ENCODE measurements at places on chromosomes 12 and 14.

GRCh38 chr12:126915309-126915708 lies 1351.7 kb upstream of the TMEM132C start:
- no peak for DNase-seq

- no peak for DNase-seq
These were observed 16.7 kb downstream of the PLEK2 start for GRCh38 chr14:67395086-67395875.

DNA sequence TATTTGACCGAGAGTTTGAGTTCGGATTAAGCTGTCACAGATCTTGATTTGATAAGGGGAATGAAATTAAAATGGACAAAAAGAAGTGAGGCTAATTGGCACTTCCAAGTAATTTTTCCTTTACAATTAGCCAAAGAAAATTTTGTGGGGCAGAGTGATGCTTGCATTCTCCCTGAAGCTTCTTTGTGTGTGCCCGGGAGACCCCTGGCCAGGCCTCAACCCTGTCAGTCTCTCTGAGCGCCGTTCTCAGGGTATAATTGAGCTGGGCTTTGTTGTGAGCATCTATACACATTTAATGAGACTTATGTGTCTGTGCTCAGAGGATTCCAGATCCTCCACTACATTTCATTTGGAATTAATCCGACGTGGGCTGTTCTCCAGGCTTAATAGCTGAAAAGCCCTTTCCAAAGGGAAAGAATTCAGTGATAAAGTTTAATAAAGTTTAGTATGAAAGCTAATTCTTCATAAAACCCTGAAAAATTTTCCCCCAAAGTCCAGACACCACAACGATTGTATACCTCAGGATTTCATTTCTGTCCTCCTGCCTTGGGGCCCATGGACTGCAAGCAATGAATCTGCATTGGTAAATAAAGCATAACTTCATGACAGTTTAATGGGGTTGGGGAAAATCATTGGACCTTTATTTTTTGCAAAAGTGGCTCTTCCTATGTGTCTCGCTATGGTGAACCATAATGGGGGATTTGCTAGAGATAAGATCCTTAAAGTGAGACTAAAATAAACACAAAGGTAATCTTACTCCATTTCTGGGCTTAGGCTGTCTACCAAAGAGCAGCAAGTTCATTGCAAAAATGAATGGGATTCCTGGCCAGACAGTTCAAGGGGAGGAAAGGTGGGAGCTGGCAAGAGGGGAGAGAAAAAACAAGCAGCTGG lies 292.6 kb downstream of the C12orf75 start:
- no peak for DNase-seq

DNA sequence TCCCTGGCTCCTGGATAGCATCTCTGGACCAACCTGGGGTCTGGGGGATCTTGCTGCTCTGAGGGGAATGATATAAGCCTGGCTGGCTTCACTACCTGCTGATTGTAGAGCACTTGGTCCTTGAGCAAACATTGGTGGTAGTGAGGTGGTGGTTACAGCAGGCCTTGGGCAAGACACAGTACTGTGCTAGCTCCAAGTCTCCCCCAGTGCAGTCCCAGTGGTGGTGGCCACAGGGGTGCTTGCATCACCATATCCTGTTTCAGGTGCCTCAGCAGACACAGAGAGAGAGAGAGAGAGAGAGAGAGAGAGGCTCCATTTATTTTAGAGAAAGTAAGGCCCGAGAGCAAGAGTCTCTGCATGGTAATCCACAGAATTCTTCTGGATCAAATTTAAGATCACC lies 186.3 kb downstream of the MYRFL start:
- DNase-seq = no peak

DNA sequence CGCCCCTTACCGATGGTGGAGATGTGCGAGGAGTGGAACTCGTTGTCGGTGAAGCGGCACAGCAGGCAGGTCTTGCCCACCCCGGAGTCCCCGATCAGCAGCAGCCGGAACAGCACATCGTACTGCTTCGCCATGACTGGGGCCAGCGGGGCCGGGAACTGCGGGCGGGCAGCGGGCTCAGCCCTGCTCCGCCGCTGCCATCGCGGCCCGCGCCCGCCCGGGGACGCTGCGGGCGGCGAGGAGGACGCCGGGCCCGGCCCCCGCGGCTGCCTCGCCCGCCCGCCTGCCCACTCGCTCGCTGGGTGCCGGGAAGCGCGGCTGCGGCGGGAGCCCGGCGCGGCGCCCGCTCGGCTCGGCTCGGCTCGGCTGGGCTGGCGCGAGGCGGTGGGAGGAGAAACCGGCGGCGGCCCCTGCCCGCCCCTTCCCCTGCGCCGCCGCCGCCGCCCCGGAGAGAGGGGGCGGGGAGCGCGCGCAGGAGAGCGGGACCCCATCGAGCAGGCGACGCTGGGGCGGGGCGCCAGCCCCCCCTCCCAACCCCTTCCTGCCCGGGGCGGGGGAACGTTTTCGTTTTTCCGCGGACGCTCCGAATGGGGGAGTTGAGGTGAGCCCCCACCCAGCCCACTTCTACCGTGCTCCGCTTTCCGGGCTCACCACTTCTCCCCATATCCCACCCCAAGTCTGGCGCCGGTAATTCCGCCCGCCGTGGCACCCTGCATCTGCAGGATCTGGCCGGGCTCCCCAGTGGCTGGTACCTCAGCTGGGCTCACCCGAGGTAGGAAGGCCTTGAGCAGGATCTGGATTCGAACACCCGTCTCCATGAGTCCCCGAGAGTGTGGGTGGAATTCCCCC lies at the start of gene RAB15:
Gene RAB15 (minus strand): TSS at position 394 of the 849 bp plus-strand sequence. CDS start 260 bp downstream, at position 134.
- DNase-seq = peak; percentile 40

- no peak for DNase-seq
These were observed 45.8 kb downstream of the SVOP start for GRCh38 chr12:108975024-108975593.

GRCh38 chr14:96056509-96057422 lies 17.6 kb downstream of the C14orf132 start:
- peak; percentile 54 for DNase-seq

DNA sequence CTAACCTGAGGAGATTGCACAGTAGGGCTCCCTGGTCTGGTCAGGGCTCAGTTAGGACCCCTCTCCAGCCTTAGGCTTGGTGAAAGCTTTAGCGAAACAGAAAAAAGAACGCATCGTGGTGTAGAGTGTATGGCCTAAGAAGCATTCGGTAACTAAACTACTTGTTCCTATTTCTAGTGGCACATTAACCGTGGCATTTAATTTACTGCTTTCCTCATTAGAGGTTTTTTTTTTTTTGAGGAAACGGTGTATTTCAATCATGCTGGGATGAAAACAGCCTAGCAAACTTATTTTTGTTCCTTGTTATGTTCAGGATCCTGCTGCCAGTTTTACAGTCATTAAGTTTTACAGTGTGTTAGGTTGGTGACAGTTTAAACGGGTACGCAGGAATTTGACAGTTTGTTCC lies 518 bp upstream of the OSBPL8 start:
- DNase-seq = no peak

DNA sequence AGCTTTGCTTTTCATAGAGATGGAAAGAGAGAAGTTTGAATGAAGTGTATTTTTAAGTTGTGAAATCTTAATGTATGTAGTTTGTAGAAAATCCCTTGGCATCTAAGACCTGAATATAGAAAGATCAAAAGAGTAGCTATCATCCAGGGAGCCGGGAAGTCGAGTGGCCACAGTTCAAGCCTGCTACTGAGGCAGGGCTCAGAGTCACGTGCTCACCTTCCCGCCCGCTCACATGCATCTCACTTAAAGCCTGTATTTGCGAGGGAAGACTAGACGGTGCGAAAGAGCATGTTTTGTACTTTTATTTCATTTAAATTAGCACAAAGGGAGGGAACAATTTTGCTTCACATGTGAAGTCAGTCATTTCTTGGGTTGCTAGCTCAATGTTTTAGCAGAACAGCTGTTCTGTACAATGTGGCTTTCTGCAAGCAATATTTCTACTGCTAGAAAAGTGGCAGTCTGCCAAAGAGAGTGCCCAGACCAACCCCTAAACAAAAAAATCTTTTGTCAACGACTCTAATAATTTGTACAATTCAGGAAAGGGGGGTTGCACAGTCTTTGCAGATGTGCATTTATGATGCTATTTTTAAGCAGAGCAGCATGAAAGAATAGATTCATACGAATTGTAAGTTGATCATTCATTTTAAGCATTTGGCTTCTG lies 290.7 kb downstream of the NPAS3 start:
- peak; percentile 72 for DNase-seq

GRCh38 chr14:102764220-102764671 lies 13.0 kb upstream of the TRAF3 start:
- no peak for DNase-seq

GRCh38 chr12:86275356-86275755 lies 19.2 kb upstream of the MGAT4C start:
- DNase-seq = no peak

DNA sequence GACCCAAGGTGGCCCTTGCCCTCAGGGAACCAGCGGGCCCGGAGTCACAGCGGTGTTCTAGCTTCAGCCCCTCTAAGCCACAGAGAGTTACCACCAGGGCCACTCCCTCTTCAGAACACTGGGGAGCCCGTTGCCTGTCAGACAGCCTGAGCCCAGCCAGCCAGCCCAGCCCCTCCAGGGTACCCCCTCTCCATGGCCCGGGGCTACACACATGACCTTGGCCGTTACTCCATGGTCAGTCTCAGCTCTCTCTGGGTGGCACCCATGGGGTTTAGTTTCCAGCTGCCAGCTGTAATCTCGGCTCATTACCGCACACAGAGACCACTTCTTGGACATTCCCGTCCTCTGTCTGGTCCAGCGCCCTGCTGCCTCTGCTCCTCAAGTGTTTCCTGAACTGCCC lies 35.0 kb downstream of the PPP2R5C start:
- DNase-seq = no peak

- DNase-seq = no peak
These were observed 327.9 kb downstream of the C12orf75 start for GRCh38 chr12:105658389-105658788.

- no peak for DNase-seq
These were observed 5.8 kb downstream of the CACNB3 start for GRCh38 chr12:48824112-48824511.

DNA sequence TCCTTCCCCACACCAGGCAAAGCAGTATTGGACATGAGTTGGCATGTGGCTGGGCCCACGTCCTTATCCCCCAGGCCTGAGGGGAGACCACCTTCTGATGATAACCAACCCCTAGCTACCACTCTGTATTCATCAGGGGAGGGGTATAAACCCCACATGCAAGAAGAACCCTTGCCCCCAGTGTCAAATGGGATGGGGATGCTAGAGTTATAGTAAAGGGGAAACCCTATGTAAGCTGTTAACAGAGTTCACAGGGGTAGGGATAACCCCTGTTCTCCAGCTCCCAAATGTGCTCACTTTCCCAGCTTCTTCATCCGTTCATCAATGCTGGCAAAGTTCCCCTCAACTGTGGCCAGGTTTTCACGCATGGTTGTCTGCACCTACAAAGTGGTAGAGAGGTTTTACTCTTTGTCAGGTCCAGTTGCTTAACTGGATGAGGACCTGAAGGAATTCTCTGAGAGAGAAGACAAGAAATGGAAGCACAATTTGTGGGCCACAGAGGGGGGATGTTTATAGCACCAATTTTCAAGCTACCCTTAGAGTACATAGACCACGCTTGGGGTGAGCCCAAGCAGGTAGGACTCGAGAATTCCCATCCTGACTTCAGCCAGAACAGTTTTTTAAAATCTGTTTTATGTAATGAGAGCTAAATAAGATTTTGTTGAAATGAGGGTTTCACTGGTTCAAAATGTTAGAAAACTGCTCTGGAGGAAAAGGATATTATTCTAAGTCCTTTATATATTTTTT lies 7.9 kb downstream of the MBD6 start:
- DNase-seq = no peak

DNA sequence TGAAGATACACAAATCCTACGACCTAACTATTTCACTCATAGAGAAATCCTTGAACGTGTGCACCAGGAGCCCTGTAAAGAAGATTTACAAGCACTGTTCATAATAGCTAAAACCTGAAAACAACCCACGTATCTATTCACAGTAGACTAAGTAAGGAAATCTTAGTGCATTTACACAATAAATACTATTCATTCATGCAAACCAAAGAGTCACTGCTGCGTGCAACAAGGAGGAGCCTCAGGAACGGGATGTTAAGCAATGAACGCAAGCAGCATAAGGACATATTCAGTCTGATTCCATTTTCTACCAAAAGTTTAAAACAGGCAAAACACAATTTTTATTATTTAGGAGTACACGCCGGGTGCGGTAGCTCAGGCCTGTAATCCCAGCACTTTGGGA lies 176.6 kb downstream of the TTC7B start:
- no peak for DNase-seq

- no peak for DNase-seq
These were observed 167.2 kb downstream of the CAPZA3 start for GRCh38 chr12:18905134-18905533.

DNA sequence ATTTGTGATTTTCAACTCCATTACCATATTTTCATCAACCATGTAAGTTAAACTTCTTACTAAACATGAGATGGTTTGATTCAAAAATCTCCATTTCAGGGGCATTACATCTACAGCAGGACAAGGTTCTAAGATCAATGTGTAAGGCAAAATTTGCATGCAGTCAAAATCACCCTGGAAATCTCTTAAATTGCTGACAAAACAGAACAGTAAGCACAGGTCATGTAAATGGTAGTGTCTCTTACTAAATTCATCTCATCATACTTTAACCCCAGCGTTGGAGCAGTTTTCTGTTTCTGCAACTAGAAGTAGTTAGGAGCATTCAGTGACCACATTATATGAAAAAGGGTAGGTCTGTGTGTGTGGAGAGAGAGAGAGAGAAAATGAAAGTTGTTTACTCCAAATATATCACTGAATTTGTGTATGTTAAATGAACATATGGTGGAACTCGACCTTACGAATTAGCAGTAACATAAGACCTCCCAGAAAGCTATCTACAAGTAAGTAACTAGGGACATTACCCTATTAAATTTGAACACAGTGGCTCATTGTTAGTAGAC lies 227.5 kb downstream of the SSPN start:
- no peak for DNase-seq

GRCh38 chr12:64170024-64170423 lies 52.1 kb downstream of the KICS2 start:
- peak; percentile 79 for DNase-seq

- no peak for DNase-seq
These were observed 155.4 kb upstream of the FAR2 start for GRCh38 chr12:28993720-28994119.

- DNase-seq = peak; percentile 36
These were observed 235.1 kb downstream of the NRXN3 start for GRCh38 chr14:78405079-78405856.

- no peak for DNase-seq
These were observed 10.5 kb upstream of the RBM25 start for GRCh38 chr14:73047808-73048207.

GRCh38 chr14:65132855-65133254 lies 30.5 kb upstream of the MAX start:
- no peak for DNase-seq

Data from COR-L47 (cell line).